ENCODE measurements at places on chromosomes 4 and X.

- no peak for DNase-seq
Measured at GRCh38 chr4:88613417-88613875, 21.2 kb downstream of the HERC3 start.

- no peak for DNase-seq
Measured at GRCh38 chrX:47264483-47265173, 31.8 kb downstream of the USP11 start.

GRCh38 chr4:73005514-73005913 lies 64.0 kb downstream of the COX18 start:
- DNase-seq: no peak

GRCh38 chr4:98645527-98645926 lies 12.9 kb downstream of the TSPAN5 start:
- DNase-seq: no peak

DNA sequence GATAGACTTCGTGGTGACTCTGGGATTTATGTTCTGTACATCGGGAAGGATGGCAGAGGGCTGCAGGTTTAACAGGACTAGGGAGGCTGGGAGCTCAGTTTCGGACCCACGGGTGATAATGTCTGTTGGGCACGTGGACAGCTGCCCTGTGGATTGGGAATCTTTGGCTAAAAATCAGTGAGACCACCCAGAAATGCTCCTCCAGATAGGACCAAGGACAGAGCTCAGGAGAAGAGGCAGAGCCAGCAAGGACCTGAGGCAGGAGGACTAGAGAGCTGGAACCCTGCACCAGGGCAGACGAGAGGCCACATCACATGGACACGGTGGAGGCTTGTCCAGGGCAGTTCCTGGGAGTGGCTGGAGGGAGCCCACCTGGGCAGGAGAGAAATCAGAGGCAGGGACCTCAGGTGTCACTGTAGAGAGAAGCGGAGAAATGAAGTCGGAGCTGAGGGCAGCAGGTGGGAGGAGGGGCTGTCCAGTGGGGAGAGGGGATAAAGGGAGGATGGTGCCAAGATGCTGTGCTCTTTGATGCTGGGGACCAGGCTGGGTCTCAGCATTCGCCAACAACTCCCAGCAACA lies 79.2 kb downstream of the CPZ start:
- no peak for DNase-seq

DNA sequence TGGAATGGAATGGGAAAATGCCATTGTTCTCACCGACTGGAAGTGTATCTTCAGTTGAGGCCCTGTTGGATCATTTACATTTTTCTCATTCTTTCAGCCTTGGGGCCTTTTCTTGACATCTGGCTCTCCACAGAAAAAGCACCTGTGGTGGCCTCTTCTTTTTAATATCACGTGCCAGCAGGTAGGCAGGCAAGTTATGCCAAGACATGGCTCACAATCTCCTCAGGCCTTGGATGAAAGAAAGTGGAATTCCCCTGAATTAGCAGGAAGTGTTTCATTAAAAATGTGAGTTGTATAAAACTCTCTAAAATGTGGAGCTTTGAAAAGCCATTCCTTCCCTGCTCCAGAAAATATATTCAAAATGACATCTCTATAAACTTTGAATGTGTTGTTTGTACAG lies 122.1 kb downstream of the FRAS1 start:
- no peak for DNase-seq
